ENCODE measurements at places on chromosomes 2 and 18.

- no peak for DNase-seq
These were observed 192.4 kb downstream of the TWIST2 start for GRCh38 chr2:239040152-239040761.

DNA sequence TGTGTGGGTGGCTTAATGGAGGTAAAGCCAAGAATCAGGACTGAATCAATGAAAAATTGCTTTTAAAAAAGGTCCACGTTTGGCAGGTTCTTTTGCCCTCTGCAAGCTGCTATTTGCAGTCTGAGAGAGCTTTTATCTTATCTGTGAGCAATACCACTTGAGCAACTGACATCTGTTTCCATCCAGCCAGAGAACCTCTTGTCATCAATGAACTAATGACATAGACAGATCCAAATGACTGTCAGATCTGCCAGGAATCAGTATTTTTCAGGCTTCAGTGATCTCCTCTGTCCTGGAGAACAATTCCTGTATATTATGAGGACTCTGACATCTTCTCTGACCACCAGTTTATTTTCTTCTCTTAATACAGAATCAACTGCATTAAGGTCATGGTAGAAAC is 608.1 kb downstream of the LRP1B start:
- peak; percentile 61 for DNase-seq

DNA sequence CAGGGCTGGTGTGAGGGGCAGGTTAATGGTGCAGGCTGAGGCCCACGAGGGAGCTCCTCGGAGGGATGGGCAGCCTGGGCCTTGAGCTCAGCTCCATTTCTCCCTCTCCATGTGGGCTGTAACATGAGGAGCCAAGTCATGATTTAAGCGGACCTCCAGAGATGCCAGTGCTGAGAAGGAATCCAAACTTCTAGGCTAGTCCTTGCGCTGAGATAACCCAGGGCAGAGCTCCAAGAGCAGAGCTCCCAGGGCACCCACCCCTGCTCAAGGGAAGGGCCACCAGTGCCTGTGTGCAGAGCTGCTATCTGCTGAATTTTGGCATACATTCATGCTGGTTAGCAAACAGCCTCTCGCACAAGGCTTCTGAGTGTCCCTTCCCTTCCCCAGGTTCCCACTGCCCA is 95.1 kb downstream of the MRO start:
- no peak for DNase-seq

DNA sequence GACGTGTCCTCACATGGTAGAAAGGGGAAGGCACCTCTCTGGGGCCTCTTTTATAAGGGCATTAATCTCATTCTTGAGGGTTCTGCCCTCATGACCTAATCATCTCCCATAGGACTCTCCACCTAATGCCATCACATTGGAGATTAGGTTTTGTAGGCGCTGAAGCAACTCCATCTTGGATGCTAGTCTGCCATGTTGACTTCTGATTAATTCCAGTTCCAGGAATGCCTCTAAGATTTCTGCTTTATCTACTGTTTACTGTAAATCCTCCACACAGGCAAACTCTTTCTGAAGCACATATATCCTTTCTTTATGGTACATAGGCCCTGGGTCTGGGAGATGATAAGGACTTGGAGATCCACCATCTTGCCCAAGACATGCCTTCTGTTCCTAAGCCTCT is 49.3 kb upstream of the YWHAQ start:
- no peak for DNase-seq

GRCh38 chr2:19837235-19837766 is 64.5 kb downstream of the TTC32 start:
- DNase-seq, result no peak

- no peak for DNase-seq
These were observed 66.3 kb downstream of the TRPM8 start for GRCh38 chr2:233983445-233983844.

- no peak for DNase-seq
These were observed 149.3 kb downstream of the EHBP1 start for GRCh38 chr2:62854600-62855514.

DNA sequence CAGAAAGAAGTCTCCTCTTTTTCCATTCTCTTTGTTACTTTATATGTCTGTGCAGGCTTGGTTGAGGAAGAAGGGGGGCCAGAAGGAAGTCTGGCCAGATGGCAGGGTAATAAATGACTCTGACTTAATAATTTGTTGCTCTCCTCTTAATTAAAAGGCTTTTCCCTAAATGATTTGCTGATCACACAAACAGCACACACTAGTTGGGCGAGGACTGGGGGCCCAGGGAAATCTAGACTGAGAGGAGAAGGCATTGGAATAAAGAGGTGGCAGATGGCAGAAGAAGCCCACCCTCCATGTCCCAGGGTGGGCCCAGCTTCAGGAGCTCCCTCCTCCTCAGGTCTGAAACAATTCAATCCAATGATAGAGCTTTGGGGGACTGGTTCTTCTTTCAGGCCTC is 12.7 kb upstream of the SMARCAL1 start:
- DNase-seq, result no peak

GRCh38 chr2:235854276-235854675 is 313.9 kb downstream of the GBX2 start:
- no peak for DNase-seq

- peak; percentile 73 for DNase-seq
These were observed 220.4 kb upstream of the CWC22 start for GRCh38 chr2:180227461-180227860.

DNA sequence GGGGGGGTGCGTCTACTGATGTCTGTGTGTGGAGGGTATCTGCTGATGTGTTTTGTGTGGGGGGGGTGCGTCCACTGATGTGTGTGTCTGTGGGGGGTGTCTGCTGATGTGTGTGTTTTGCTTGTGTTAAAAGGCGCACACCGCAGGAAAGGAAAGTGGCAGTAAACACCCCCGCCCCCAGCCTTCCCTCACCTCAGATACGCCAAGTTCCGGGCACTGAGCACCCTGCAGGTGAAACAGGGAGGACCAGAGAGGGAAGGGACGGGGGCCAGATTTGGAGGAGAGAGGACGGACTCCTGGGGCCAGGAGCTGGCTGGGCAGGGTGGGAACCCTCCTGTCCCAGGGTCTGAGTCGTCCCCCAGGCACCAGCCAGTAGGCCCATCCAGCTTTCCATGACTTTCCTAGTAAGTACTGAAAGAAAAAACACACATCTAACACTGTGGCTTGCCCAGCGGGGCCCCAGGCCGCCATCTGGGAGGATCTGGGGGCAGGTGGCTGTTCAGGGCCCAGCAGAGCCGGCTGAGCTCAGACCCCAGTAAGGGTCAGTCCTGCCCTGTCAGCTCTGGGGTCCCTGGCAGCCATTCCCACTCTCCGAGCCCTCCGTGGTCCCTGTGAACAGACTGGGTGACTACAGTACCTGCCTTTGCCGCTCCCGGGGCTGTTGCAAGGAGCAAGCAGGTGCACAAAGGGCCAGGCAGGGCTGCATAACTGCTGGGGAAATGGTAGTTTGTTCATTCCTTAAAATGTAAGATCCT is 126.9 kb downstream of the NFATC1 start:
- no peak for DNase-seq

DNA sequence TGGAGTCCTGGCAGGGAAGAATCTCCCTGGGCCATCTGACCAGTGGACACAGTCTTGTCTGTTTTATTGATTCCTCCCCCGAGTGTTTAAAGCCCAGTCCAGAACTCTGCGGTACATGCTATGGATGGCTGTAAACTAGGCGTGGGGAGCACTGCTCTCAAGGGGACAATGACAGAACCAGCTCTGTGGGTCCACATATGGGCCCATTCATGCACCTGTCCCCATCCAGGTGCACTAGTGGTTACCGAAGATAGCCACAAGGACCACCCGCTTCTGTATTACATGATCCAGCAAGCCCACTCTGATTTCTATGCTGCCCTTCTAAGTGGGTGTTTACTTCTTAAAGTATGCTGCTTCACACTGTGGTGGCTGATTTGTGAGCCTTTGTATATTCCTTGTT is 21.0 kb downstream of the CHST10 start:
- no peak for DNase-seq

- no peak for DNase-seq
These were observed 34.9 kb upstream of the CCNT2 start for GRCh38 chr2:134883552-134884293.

DNA sequence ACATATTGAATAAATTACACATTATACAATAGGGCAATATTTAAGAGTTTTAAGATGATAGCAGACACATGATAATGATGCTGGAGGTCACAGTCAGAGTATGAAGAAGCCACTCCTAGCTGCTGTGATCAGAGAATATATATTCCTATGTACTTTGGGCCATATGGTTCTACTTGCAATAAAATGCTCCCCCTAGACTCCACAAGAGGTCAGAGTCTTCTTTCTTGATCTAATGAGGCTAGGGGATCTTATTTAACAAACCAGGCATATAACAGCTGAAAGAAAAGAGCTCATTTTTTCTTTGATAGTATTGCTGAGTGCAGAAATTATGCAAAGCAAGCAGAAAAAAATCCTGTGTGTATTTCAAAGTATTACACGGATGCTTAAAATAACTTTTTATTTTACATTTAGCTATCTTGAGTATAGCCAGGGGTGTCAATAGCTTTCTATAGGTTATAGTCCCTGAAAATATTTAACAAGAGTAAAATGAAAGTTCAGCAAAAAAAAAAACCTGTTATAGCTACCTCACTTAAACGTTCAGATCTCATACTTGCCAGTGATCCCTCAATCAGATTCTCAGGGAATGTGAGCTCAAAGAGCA is 748.7 kb upstream of the CHAC2 start:
- peak; percentile 11 for DNase-seq

- peak; percentile 94 for DNase-seq
These were observed 391.5 kb upstream of the VWC2L start for GRCh38 chr2:214019229-214019972.

GRCh38 chr18:65411061-65411460 is 339.8 kb upstream of the CDH7 start:
- no peak for DNase-seq

GRCh38 chr2:105801961-105802360 is 57.2 kb downstream of the NCK2 start:
- no peak for DNase-seq

DNA sequence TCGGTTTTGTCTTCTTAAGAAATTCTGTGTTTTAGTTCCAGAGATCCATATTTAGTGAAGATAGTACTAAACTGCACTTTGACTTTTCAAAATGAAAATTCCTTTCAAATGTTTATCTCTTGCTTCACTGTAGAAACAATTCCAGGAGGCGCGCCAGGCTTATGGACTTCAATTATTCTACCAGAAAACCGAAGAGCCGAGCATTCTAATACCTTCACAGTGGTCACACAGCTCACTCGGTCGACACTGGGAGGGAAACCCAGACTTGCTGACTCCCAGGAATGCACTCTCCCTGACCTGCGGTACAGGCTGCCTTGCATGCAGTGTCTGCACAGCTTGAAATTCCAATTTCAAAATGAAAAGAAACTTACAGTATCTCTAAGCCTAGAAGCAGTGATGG is 119.9 kb upstream of the PIEZO2 start:
- peak; percentile 27 for DNase-seq

DNA sequence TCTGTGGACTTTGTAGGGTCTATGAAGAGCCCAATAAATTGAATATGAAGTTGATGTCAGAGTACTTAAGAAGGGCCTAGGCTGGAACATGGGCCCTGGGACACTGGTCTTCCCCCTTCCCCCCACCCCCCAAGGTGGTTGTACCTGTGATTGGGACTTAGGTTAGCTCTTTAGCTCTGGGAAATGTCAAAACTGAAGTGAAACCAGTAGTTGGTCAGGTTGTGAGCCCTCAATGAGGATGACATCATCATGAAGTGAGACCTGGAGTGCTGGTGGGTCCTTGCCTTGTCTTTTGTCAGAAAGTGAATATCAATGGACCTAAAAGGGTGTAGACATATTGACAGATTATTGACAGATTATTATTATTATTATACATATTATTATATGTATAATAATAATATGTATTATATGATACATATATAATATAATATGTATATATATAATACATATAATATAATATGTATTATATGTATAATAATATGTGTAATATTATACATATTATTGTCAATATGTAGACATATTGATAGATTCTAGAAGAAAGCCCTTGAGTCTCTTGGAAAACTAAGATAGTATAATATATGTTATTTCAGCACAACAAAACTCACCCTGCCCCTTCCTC is 5.4 kb downstream of the MARS2 start:
- no peak for DNase-seq

- DNase-seq, result no peak
These were observed 352.6 kb upstream of the CWC22 start for GRCh38 chr2:180359522-180360282.

GRCh38 chr18:24319757-24320156 is 77.9 kb downstream of the OSBPL1A start:
- peak; percentile 30 for DNase-seq

GRCh38 chr2:163465440-163465839 is 270.4 kb downstream of the FIGN start:
- peak; percentile 52 for DNase-seq

- no peak for DNase-seq
These were observed 28.4 kb upstream of the ARMC9 start for GRCh38 chr2:231170055-231170454.

GRCh38 chr2:235627682-235628081 is 133.8 kb downstream of the AGAP1 start:
- DNase-seq, result no peak

- no peak for DNase-seq
These were observed 69.7 kb downstream of the DIPK1C start for GRCh38 chr18:74387383-74387782.

GRCh38 chr2:98172951-98173350 is 86.0 kb downstream of the VWA3B start:
- no peak for DNase-seq

DNA sequence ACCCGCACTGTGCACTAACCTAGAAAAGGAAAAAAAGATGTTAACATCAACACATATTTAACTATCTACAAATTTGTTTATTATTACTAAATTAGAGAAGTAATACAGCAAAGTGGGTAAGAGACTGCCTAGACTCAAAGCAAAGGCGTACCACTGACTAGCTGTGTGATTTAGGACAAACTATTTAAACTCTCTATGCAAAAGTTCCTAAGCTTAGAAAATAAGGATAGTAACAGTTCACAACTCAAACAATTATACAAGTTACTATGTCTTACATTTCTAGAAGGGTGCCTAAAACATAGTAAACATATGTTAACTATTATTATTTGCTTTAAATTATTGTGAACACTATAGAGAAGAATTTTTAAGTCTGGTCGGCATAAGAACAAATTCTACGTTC is 119.4 kb downstream of the RTTN start:
- no peak for DNase-seq

DNA sequence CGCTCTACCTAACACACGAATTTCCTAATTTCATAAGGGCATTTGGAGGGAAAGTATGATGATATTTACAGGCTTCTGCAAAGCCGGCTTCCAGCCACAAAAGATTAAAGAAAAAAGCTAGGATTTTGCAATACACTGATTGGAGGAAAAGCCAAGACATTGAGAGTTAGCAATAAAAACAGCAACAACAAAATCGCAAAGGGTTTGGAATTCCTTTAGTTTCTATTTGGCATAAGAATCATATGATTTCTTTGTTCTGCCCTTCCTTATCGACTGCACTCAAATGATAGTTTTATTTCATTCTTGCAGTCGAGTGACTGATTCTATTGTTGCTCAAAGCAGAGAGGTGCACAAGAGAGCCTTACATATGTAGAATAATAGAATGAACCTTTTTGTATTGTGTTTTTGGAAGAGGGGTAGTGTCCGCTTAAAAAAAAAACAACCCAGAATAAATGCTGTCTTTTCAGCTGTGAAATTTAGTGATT is 3.9 kb upstream of the ZNF532 start:
- DNase-seq, result peak; percentile 65

Measured in amniotic epithelial cell (primary cell).